ENCODE measurements at places on chromosomes 7 and 10.

GRCh38 chr10:12396093-12396492 lies 46.7 kb downstream of the CAMK1D start:
- DNase-seq = no peak

DNA sequence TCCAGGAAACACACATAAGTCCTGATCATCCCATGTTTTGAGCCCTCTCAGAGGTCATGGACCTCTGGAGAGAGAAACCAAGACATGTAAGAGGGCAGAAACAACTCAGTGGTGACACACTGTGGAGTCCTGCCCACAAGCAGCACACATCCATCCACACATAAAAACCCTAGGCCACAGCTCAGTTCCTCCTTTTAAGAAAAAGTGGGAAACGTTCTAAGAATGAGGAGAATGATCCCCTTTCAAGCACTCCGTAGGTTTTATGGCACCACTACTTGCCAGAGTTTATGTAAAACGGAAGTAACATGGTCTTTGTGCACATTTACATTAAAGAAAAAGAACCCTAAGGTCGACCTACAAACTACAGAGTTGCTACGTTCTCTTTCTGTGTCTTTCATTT lies 19.9 kb downstream of the ATAD1 start:
- DNase-seq = no peak

DNA sequence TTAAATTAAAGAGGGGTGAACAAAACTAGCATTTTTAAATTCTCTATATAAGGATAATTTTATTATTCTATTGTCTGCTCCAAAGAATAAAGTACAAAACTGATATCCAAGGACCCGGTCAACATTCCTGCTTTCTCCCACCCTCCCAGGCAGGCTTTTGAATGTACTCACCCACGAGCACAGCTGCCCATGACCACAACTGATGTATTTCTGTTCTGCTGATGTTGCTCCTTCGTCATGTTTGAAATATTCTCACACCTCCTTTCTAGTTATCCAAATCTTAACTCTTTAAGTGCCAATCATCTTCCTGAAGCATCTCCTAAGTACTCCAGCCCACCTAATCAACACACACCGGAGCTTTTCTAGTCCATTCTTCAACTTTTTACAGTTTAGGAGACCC lies 46.7 kb downstream of the CALD1 start:
- DNase-seq = no peak

GRCh38 chr10:45471059-45471458 lies 97.0 kb downstream of the ALOX5 start:
- DNase-seq = no peak

- DNase-seq = no peak
Measured at GRCh38 chr7:1761097-1761496, 91.0 kb downstream of the ELFN1 start.

DNA sequence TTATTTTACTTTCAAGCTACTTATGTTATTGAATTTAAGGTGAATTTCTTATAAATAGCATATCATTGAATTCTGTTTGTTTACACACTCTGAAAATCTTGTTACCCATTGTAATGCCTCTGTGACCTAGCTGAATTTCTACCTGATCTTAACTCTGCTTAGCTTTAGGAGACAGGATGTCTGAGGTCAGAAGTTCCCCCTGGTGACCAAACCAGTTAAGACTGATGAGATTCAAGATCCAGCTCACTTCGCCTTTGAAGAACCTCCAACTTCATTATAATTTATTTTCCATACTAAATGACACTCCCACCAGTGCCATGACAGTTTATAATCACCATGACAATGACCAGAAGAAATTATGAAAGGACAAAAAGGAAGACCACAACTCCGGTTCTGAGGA lies 213.4 kb upstream of the CDC14C start:
- no peak for DNase-seq

GRCh38 chr10:27680691-27681605 lies 64.7 kb downstream of the MKX start:
- DNase-seq = no peak

DNA sequence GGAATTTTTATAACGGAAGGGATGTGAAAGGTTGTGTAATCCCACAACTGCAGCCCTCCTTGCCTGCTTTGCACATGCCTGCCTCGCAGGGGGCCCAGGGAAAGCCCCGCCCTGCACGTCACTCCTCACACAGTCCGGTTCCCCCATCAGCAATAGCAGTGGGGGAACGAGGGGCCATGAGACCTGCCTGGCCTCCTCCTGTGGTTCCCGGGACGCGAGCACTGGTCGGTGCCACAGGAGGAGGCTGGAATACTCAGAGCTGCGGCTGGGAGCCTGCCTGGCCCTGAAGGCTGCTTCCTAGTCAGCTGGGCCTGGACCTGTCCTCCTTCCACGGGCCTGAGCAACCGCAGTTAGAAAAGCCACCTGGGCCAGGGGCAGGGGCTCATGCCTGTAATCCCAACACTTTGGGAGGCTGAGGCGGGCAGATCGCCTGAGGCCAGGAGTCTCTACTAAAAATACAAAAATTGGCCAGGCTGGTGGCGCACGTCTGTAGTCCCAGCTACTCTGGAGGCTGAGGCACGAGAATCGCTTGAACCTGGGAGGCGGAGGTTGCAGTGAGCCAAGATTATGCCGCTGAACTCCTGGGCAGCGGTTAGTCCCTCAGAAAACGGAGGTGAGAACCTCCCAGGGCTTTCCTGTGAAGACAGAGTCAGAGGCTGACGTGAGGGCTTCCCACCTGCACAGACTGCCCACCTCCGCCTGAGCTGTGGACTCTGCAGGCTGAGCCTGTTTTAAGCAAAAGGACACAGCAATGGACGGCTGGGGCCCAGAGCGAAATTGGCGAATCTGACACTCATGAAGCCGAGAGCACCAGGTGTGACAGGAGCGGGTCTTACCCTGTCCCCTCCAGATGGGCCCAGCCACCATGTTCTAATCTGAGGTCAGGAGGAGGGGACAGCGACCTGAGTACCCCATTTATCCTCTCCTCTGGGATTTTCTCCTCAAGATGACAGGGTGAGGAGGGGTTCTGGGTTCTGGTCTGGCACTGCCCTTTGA lies 52.9 kb downstream of the VIPR2 start:
- no peak for DNase-seq

- DNase-seq = no peak
Measured at GRCh38 chr7:106720641-106721040, 59.7 kb upstream of the CCDC71L start.

- no peak for DNase-seq
Measured at GRCh38 chr10:107994621-107995270, 830.2 kb upstream of the SORCS1 start.

DNA sequence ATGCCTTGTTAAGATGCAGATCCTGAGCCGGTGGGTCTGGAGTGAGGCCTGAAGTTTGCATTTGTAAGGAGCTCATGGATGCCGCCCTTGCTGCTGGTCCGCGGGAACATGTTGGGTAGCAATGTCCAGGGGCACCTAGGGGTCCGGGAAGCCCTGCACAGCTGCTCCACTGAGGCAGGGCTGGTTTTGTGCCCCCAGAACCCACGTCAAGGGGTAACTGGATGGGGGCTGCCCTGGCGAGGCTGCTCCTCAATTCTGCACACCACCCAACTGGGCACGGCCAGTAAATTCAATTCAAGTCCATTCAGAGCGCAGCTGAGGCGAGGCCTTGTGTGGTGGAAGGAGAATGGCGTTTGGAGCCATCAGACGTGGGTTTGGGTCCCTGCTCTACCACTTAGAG lies 246.3 kb upstream of the PITRM1 start:
- DNase-seq = no peak

DNA sequence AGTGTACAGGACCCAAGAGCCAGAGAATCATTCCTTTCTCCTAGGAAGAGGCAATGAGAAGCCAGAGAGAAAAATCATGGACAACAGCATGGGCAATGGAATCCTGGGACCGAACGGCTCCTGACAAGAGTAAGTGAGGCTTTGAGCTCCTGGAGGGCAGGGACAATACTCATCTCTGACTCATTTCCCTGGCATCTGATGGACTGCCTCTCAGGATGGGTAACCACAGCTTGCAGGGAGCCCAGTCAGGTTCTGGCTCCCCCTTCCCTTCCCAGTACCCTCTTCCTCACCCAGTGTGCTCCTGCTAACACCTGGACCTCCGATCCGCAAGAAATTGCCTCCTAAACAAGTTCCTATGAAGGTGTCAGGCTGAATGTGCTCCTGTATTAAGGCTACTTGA lies 51.2 kb upstream of the SORCS3 start:
- DNase-seq = no peak

- DNase-seq = peak; percentile 41
Measured at GRCh38 chr7:1758028-1758858, 88.2 kb downstream of the ELFN1 start.

DNA sequence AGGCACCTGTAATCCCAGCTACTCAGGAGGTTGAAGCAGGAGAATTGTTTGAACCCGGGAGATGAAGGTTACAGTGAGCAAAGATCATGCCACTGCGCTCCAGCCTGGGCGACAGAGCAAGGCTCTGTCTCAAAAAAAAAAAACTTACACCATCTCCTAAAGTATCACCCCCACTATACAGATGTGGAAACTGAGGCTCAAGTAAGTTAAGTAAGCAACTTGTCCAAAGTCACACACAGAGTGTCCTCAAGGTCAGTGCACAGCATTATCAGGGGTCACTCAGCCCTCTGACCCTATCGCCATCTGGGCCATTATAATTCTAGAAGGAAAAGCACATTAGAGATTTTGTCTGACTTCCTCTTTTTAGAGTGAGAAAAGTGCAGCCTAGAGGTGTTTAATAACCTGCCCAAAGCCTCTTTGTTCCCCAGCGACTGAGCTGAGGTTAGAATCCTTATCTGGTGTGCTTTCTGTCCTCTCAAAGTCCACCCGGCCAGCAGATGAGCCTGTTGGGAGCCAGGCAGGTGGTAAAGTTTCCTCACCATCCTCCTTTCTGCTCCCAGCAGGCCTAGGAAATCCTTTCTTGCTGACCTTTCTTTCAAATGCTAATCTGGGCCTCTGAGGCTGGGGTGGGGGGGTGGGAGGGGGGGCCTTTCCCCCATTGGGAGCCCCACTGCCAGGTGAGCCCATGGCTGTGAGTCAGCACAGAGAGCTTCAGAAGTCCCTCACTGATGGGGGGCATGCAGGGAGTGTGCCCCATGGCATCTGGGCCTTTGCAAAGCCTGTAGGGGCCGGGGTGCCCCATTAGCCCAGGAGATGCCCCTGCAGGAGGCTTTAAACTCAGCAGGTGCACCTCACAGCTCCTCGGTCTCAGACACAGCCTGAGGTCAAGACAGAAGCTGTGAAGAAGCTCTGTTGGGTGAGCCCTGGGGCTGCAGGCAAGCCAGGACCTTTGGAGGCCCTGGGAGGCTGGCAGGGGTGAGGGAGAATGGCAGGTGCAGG lies 12.0 kb upstream of the KCNMA1 start:
- DNase-seq = no peak

- DNase-seq = peak; percentile 62
Measured at GRCh38 chr10:29998142-29998808, 61.1 kb downstream of the JCAD start.

GRCh38 chr10:52756295-52756694 lies 16.3 kb downstream of the MBL2 start:
- DNase-seq = no peak

- no peak for DNase-seq
Measured at GRCh38 chr7:94335586-94335985, 59.1 kb upstream of the COL1A2 start.
